ENCODE measurements at places on chromosomes 7 and 10. TPM values are rescaled to one million over a fixed set of nuclear protein-coding genes. Genes with fewer than 3 reads are reported as not detected.

DNA sequence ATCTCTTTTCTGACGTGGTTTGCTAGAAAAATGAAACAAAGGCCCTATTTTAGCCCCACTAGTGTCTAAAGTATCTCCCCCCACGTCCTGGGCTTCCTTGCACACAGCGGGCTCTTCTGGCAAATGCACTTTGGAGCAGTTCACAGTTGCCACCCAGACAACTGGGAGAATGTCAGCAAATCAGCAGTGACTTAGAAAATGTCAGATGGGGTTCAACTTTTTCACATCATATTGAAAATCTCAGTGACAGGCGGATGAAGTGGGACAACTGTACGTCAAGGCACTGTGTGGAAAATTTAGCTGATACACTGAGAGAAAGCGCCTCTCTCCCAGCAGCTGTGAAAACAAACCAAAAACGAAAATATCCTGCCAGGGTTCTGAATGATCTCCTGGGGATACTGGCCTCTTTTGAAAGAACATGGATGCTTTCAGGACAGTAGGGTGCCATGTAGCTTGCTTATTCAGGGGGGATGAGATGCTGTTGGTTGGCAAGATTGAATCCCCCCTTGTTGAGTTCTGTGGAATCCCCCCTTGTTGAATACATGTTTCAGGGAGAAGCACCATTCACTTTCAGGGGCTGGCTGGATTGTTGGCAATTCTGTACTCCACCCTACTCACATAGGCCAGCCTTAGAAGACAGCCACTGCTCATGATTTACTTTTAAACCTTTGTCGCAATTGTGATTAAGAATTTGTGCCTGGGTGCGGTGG, 372.8 kb upstream of the CELF2 start:
- peaks cover 29% of the 10 kb centered on the region for H3K4me1 ChIP-seq
- H3K27me3 ChIP-seq: no peaks in the 10 kb centered on the region
- H3K27ac ChIP-seq: no peak overlapping the region
- DNase-seq: no peak
- H3K36me3 ChIP-seq: peaks cover 17% of the 10 kb centered on the region

- no peak for DNase-seq
- H3K27ac ChIP-seq: peak overlapping the region; percentile 81
- H3K4me1 ChIP-seq: peaks cover 26% of the 10 kb centered on the region
- no peaks in the 10 kb centered on the region for H3K27me3 ChIP-seq
- H3K36me3 ChIP-seq: no peaks in the 10 kb centered on the region
These were observed 217.3 kb downstream of the SNX10 start for GRCh38 chr7:26508917-26509316.

H2BK1 gene
- total RNA-seq: not detected

DNA sequence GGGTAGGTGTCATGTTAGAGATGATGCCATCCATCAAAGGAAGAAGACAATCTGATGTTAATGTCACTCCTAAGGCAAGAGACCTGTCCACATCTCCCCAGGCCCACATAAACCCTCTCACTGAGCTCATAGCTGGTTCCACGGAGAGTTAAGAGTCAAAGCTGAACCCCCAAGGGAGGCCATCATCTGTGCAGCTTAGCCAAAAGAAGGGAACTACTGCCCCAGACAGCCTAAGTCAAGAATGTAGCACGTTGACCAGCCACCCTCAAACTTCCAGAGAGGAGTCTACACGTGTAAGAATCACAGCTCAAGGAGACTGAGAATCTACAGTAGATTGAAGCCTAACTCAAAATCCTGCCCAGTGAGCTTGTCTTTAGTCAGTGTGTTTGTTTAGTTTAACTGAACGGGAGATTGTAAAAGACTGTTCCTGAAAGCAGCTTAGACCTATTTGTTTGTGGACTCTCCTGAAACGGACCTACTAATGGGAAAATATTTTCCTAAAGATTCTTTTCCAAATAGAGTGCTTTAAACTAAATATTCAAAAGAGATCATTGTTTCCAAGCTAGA, 192.7 kb upstream of the NFE2L3 start:
- peaks cover 2% of the 10 kb centered on the region for H3K4me1 ChIP-seq
- no peak for DNase-seq
- H3K27me3 ChIP-seq: peaks cover 13% of the 10 kb centered on the region
- no peaks in the 10 kb centered on the region for H3K36me3 ChIP-seq
- no peak overlapping the region for H3K4me3 ChIP-seq

- no peaks in the 10 kb centered on the region for H3K27me3 ChIP-seq
- H3K4me3 ChIP-seq: no peak overlapping the region
- peaks cover 4% of the 10 kb centered on the region for H3K36me3 ChIP-seq
- H3K27ac ChIP-seq: no peak overlapping the region
- no peak for DNase-seq
These were observed 163.2 kb downstream of the EBF3 start for GRCh38 chr10:129800796-129801340.

AVPI1 gene
- total RNA-seq: 2.4 TPM

GRCh38 chr10:24908793-24909423, 43.5 kb downstream of the PRTFDC1 start:
- no peak for DNase-seq
- no peak overlapping the region for H3K4me3 ChIP-seq
- H3K36me3 ChIP-seq: peaks cover 18% of the 10 kb centered on the region
- H3K4me1 ChIP-seq: peaks cover 4% of the 10 kb centered on the region
- H3K27ac ChIP-seq: peak overlapping the region; percentile 45

- H3K27ac ChIP-seq: no peak within 1 kb of the TSS
- peak within 1 kb of the TSS; percentile 79 for H3K4me3 ChIP-seq
- no peak for DNase-seq
- peaks cover 22% of the 10 kb centered on the region for H3K4me1 ChIP-seq
- H3K36me3 ChIP-seq: no peaks in the 10 kb centered on the region
These were observed at the start of gene CYP26A1 for GRCh38 chr10:93073539-93074146. Gene CYP26A1 (plus strand): TSS chr10:93073893. CDS start chr10:93073935, 42 bp downstream.

DNA sequence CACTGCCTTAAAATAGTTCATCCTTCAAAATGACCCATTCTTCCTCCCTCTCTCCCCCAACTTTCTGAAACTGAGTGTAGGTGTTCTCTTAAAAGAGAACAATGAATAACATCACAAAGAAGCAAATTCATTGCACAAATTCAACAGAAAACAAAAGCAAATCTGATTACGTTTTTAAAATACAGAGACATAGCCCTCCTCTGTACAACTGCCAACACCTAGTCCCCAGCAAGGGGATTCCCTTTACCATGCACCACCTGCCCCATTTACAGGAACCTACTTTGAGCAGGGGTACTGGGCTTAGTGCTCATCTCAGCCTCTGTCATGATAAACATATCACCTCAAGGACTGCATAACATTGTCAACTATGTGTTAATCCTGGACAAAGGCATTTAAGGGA, 302.8 kb upstream of the AOAH start:
- DNase-seq: no peak
- no peaks in the 10 kb centered on the region for H3K27me3 ChIP-seq
- H3K27ac ChIP-seq: peak overlapping the region; percentile 19
- H3K4me3 ChIP-seq: no peak overlapping the region
